Keratinocyte (primary cell): ENCODE measurements at places on chromosomes 6 and 20.

DNA sequence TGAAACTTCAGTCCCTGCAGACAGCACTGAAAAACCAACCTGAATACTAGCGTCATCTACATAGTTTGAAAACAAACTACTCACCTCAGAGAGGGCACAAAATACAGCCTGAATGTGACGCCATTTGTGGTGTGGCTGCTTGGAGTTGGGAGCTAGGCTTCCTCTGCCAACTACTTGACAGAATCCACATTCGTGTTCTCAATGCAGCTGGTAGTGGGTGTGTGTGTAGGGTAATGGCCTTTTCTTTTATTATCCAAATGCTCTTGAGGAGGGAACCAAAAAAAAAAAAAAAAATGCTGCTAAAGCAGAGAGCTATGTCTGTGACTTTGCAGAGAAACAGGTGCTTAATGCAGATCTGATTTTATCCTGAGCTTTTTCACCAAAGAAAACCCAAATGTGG, 207.8 kb downstream of the OTOR start:
- DNase-seq = no peak

DNA sequence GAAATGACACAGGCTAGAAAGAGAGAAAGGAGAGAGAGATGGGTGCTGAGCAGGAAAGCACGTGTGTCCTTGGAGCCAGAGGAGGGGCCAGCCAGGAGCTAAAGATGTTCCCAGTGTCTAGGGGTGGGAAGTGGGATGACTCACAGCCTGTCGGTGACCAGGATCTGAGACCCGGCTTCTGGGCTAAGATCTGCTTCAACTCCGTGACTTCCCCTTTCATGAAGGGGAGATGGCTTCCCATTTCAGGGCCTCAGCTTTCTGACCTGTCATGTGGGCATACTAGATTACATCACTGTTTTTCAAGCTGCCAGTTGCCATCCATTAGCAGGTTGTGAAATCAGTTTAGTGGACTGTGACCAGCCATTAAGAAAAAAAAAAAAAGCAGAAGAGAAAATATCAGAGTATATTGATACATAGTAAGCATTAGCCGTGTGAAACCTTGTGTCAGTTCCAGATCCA, 5.4 kb downstream of the TGM3 start:
- no peak for DNase-seq

DNA sequence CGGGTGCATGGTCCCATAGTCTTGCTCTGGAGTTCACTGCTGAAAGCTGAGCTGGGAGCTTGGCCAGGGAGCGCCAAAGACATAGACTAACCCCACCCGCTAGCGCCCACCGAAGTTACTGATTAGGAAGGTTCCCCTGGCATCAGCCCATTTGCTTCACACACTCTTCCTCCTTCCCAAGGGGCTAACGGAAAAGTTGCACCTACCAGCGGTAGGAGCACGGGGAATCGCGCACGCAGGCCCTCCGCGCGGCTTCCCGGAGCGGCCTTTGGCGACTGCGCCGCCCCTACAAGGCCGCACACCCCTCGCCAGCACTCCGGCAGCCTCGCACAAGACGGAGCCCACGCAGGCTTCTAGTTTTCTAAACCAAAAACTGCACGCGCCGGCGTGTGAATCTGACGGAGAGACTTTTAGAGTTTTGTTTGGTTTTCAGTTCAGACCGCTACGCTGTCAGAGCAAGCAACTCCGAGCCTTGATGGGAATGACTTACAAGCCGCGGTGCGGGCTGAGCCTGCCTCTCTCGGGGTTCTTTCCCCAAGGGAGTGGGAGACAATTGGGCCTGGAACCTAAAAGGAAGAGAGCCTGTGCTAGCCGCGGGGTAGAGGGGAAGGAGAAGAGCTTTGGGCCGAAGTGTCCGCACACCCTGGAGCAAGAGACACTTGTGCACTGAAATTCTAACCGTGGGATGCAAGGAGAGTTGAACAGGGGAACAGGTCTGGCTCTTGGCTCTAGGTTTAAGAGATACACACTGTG, 891 bp upstream of the POU3F2 start:
- no peak for DNase-seq

DNA sequence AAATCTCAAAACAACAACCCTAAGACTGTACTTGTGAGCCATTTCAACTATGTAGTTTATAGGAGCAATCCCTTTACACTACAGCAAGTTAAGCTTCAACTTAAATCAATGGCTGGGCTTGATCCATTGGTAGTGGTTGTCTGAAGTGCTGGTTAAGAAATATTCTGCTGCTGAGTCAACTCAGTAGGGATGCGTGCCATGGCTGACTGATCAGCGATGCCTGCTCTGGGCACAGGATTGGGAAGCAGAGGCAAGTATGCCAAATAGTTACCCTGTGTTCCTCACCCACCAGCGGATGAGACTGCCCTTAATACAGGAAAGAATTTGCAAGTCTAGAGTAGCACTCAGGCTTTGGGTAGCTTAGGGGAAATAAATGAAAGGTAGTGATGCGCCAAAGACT, 41.5 kb downstream of the GCM1 start:
- DNase-seq = peak; percentile 15

DNA sequence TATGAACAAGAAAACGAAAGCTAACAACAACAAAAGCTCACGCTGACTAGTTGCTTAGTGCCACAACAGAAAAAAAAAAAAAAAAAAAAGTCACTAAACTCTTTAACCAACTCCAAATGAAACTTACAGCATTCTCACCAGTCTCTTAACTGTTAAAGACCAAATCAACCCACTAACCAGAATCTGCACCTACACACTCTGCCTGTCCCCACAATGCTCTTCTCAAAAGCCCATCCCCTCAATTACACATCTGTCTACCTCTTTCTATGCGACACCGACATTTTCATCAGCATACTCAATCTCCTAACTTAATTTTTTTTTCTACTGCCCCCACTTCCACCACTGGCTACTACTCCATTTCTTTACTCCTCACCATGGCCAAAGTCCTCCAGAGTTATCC, 34.3 kb downstream of the NOL7 start:
- no peak for DNase-seq

DNA sequence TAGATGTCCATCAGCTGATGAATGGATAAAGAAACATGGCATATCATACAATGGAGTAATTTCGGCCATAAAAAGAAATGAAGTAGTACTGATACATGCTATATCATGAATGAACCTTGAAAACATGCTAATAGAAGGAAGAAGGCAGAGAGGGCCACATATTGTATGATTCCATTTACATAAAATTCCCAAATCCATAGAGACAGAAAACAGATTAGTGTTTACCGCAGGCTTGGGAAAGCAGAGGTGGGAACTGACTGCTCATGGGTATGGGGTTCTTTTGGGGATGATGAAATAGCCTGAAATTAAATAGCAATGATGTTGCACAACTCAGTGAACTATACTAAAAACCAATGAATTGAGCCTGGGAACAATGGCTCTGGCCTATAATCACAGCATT, 58.3 kb downstream of the SERAC1 start:
- DNase-seq = no peak

GRCh38 chr6:169173532-169174268, 79.9 kb downstream of the THBS2 start:
- peak; percentile 50 for DNase-seq

GRCh38 chr6:3615391-3616380, 135.8 kb downstream of the PXDC1 start:
- DNase-seq = no peak

- DNase-seq = no peak
Observed at GRCh38 chr6:25418454-25419052, 139.4 kb downstream of the CARMIL1 start.

DNA sequence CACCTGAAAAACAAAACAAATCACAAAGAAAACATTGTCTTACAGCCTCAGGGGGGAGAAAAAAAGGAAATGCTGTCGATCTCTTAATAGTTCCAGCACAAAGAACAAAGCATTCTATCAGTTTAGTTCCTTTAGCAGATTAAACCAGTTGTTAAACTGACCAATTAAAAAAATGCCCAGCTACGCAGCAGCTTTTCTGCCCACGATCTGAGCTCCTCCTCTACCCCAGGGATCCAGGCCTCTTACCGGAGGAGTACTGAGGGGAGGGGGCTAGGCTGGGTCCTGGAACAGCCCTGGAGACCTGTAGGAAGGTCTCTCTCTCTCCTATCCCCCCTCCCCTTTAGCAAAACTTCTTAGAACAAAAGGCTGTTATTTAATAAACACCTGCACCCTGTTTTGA, 13.4 kb downstream of the PTK7 start:
- DNase-seq = no peak
